ENCODE measurements at places on chromosomes 11 and 22. TPM values are rescaled to one million over a fixed set of nuclear protein-coding genes. Genes with fewer than 3 reads are reported as not detected.

Gene SCUBE2
- total RNA-seq, result 1.6 TPM

Gene CDC45
- 5.5 TPM for total RNA-seq

Gene CSRP3
- total RNA-seq, result not detected

Gene RRP8
- 10.4 TPM for total RNA-seq

Gene HSPB2
- not detected for total RNA-seq

Gene SHANK2
- 5.9 TPM for total RNA-seq

Gene DMC1
- 5.0 TPM for total RNA-seq

Gene CHRNA10
- 0.65 TPM for total RNA-seq

Gene HIC2
- 19.8 TPM for total RNA-seq

Gene KCNJ11
- total RNA-seq, result under 0.01 TPM

Gene MUC5AC
- total RNA-seq, result under 0.01 TPM

Gene SELENOH
- 82.8 TPM for total RNA-seq

Gene RAB36
- total RNA-seq, result 0.79 TPM

Gene GDPD4
- total RNA-seq, result not detected

Gene ACR
- not detected for total RNA-seq

Gene KDM4E
- total RNA-seq, result not detected

Gene OR8D1
- total RNA-seq, result not detected

Gene SCN2B
- total RNA-seq, result not detected

Gene VPREB3
- not detected for total RNA-seq

Gene MOV10L1
- total RNA-seq, result 0.39 TPM

Gene PGA5
- not detected for total RNA-seq

Gene SLC25A45
- total RNA-seq, result 3.8 TPM

Gene TYR
- total RNA-seq, result not detected

Gene CASP1
- total RNA-seq, result not detected

Gene ZNF70
- total RNA-seq, result 6.5 TPM

Gene C22orf42
- total RNA-seq, result not detected

Gene CCDC116
- 0.11 TPM for total RNA-seq
